ENCODE measurements at places on chromosomes 7 and 10.

- no peak for DNase-seq
Measured at GRCh38 chr10:11603741-11604140, 7.7 kb downstream of the USP6NL start.

DNA sequence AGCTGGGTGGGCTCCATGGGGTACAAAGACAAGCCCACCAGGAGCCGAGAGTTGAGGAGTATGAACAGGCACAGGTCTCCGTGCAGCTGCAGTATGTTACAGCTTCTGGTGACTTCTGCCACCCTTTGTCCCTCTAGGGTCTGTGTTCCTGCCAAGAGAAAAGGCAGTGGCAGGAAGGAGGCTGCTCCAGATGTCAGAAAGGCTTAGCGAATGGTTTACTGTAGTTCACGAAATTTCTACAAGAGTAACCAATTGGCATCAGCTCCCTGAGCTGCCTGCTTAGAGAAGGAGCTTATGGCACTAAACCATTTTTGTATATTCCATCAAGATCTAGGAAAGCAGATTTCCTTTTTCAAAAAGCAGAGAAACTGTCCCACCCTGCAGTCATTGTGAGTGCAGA, 48.2 kb upstream of the TMEM72 start:
- no peak for DNase-seq

DNA sequence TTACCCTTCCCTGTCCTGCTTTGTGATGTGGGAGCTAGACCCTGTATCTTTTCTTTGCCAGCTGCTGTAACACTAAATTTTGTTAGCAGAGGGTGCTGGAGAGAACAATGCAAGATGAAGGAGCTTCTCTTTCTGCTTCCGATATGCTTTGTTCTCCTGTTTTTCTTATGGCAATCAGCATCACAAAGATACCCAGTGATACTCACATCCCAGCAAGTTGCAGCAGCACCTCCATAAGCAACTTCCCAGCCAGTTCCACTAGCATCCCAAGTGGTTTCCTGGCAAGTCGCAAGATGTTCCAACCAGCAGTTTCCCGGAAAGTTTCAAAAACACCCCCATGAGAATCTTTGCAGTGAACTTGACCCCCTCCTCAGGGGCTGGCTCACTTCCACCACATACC, 148.6 kb downstream of the IMMP2L start:
- no peak for DNase-seq

DNA sequence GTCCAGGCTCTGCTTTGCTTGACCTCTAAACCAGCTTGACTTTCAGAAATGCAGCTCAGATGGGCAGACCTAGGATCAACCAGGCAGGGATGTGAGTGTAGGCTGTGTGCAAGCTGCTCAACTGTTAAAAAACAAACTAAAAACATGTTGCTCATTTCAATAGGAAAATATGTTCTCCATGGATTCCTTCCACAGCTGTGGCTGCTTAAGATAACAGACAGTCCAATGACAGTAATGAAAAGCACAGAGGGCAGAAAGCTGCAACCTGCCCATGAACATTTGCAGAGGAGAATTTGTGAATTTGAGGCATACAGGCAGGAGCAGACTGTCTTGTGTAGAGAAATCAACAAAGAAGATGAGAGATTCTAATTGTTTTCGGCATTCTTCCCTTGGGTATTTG, 534.2 kb downstream of the CCSER2 start:
- no peak for DNase-seq

- no peak for DNase-seq
Measured at GRCh38 chr7:4786015-4786414, 10.6 kb downstream of the AP5Z1 start.

GRCh38 chr7:142381727-142382390, 124.0 kb upstream of the PRSS58 start:
- no peak for DNase-seq

DNA sequence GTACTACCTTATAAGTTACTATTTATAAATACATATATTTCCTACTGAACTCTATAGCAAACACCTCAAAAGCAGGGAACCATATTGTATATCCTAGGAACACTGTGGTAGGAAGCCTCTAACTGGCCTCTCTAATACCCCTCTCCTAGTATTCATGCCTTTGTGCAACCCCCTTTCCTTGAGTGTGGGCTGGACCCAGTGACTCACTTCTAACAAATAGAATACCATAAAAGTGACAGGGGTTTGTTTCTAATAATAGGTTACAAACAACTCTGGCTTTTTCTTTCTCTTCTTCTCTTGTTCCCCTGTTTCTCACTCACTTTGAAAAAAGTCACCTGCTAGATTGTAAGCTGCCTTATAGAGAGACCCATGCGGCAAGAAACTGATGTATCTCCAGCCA, 51.6 kb upstream of the MACC1 start:
- no peak for DNase-seq

- DNase-seq: no peak
Measured at GRCh38 chr7:132480534-132480933, 95.7 kb downstream of the PLXNA4 start.

GRCh38 chr10:84310470-84310869, 17.9 kb upstream of the CCSER2 start:
- DNase-seq: no peak

- DNase-seq: no peak
Measured at GRCh38 chr7:17474724-17475344, 176.4 kb downstream of the AHR start.

DNA sequence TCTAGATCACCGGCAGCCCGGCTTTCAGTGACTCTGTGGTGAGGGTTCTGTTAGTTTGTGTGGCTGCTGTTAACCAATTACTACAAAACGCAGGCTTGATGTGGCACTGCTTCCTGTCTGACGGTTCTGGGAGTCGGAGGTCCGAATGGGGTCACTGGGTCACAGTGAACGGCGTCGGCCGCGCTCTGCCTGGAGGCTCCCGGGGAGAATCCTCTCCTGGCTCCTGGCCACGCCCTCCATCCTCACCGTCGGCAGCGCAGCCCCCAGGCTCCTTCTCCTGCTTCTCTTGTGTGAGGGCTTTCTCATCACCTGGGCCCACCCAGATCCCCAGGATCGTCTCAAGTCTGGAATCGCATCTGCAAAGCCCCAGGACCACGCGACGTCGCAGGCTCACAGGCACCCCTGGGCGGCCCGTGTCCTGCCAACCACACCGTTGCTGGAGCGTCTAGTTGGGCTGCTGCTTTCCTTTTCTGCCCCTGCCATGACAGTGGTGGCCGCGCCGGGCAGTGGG, 31.8 kb upstream of the NKX6-2 start:
- DNase-seq: no peak

GRCh38 chr10:97053276-97053675, 132.5 kb downstream of the SLIT1 start:
- no peak for DNase-seq

GRCh38 chr7:99112097-99112496, 31.8 kb downstream of the SMURF1 start:
- DNase-seq: no peak

DNA sequence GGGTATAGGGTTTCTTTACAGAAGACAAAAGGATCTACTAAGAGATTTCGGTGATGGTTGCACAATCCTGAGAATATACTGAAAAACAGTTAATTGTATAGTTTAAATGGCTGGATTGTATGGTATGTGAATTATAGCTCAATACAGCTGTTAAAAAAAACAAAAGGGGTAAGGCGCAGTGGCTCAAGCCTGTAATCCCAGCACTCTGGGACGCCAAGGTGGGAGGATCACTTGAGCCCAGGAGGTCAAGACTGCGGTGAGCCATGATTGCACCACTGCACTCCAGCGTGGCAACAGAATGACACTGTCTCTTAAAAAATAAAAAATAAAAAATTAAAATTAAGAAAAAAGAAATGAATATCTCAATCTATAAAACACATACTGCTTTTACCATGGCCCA, 18.5 kb downstream of the ESYT2 start:
- DNase-seq: no peak

DNA sequence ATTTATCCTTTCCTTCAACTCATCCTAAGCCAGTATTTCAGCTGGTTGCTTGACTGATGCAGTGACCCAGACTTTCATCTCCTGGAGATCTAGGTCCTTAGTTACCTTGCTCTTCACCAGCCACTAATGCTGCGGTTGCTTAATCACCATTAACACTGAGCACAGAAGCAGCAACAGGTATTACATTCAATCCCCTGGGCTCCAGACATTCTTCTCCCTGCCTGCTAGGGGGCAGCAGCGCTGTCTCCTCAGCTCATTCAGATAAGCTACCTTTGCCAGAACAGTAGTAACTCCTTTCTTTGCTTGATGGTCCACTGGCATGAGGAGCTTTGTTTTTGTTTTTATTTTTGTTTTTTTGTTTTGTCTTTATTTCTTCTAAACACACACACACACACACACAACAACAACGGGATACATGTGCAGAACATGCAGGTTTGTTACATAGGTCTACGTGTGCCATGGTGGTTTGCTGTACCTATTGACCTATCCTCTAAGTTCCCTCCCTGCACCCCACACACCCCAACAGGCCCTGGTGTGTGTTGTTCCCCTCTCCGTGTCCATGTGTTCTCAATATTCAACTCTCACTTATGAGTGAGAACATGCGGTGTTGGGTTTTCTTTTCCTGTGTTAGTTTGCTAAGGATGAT, 1043.2 kb upstream of the C7orf33 start:
- DNase-seq: no peak

DNA sequence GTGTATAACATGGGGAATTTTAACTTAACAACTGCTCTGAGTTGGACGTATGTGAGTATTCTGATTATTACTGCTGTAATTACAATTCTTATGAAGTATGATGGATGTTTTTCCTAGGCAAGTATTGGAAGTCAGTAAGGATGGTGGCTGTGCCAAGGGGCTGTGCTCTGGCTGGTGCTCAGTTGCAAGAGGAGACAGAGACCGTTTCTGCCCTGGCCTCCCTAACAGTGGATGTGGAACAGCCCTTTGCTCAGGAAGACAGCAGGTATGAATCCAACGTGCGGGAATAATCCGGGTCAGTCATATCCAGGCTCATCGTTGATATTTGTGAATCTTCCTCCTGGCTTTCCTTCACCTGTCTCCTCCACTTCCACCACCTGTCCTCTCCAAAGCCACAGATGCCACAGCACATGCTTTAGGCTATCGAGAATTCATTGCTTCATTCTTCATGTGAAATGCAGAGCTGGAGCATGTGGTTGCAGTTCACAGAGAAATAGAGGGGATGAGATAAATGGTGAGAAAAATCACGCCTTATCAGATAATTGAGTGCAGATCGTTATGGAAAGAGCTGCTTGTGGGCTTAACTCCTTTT, 141.7 kb downstream of the TWIST1 start:
- no peak for DNase-seq

DNA sequence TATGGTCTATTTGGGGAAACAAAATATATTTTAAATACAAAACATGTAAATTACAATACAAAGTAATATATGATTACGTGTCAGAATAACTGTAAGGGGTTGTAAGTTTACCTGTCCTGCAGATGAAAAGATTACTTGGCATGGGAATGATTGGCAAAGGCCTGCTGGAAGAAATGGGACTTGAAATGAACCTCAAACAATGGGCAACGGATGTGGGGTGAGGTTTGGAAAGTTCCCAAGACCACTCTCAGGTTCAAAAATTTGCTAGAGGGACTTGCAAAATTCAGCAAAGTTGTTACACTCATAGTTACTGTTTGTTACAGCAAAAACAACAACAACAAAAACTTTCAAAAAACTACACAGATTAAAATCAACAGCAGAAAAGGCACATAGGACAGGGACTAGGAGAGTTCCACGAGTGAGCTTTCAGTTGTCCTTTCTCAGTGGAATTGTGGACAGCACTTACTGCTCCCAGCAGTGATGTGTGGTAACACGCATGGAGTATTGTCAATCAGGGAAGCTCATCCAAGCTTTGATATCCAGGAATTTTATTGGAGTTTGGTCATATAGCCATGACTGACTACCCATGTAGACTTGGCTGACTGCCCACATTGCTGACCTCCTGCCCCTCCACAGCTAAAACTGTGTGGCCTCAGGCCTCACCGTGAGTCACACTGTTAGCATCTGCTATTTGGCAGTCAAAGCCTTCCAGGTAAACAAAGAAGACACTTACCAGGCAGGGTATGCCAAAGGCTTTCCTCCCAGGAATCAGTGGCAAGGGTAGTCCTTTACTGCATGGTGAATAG, 43.8 kb downstream of the EXOC6 start:
- no peak for DNase-seq

- no peak for DNase-seq
Measured at GRCh38 chr10:115947104-115947503, 325.9 kb downstream of the GFRA1 start.

DNA sequence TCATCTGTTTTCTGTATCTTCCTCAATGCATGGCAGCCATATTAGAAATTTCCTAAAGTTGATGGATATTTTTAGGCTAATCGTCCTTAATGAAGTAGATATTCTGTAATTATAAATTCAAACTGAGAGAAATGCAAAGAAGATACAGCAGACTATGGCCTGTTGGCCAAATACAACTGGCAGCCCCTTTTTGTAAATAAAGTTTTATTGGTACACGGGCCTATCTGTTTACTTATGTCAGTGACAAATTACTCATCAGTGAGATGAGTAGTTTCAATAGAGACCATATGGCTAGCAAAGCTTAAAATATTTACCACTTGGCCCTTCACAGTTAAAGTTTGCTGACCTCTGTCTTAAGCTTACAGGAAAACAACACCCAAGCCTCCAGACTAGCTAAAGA, 112.3 kb downstream of the HTR7 start:
- DNase-seq: no peak

DNA sequence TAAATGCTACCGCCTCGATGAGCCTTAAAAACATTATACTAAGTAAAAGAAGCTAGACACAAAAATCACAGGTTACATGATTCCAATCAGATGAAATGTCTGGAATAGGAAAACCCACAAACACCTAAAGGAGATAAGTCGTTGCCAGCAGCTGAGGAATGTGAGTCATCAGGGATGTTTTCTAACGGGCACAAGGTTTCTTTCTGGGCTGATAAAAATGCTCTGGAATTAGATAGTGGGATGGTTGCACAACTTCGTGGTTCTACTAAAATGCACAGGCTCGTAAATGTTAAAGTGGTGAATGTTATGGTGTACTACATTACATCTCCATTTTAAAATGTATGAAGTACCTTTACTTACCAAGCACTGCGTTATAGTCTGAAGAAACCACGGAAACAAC, 9.7 kb downstream of the ABLIM1 start:
- DNase-seq: no peak

DNA sequence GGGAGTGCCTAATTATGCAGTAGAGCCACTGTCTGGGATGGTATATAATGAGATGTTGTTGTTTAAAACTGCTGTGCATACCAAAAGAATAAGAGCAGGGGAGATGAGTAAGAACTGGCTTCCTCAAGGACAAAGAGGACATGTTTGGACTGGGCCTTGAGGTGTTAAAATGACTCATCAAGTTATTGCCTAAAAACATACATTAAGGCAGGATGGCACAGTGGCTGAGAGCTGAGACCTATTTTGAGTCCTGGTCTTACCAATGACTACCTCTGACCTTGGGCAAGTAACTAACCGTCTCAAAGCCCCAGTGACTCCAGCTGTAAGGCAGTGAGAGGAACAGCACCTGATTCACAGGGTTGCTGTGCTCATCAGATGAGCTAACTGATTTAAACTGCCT, 71.1 kb downstream of the CFAP58 start:
- no peak for DNase-seq

- DNase-seq: no peak
Measured at GRCh38 chr7:117435475-117436043, 8.3 kb upstream of the ASZ1 start.

Data from stimulated activated CD8-positive, alpha-beta memory T cell treated with anti-CD3 and anti-CD28 coated beads, Interleukin-4, amount 100 ng/mL, for 4 hours (primary cell).